A172 (cell line): ENCODE measurements at places on chromosomes 2 and 18.

GRCh38 chr2:179974761-179975160 lies 32.3 kb downstream of the CWC22 start:
- no peak for DNase-seq

- DNase-seq, result no peak
These were observed 90.6 kb downstream of the ADAM23 start for GRCh38 chr2:206533977-206534376.

GRCh38 chr2:196293751-196294515 lies 122.6 kb upstream of the STK17B start:
- DNase-seq, result peak; percentile 70

GRCh38 chr2:206740800-206741199 lies 22.6 kb upstream of the DYTN start:
- DNase-seq, result no peak

GRCh38 chr2:152395103-152395502 lies 60.1 kb downstream of the FMNL2 start:
- DNase-seq, result no peak

GRCh38 chr2:7057865-7058400 lies 140.7 kb downstream of the RNF144A start:
- DNase-seq, result no peak

- no peak for DNase-seq
These were observed 3.9 kb downstream of the TWIST2 start for GRCh38 chr2:238851761-238852160.

- no peak for DNase-seq
These were observed 226.9 kb downstream of the MYO3B start for GRCh38 chr2:170404846-170405245.

GRCh38 chr2:219168932-219169331 lies 897 bp downstream of the SLC23A3 start:
- DNase-seq, result no peak

DNA sequence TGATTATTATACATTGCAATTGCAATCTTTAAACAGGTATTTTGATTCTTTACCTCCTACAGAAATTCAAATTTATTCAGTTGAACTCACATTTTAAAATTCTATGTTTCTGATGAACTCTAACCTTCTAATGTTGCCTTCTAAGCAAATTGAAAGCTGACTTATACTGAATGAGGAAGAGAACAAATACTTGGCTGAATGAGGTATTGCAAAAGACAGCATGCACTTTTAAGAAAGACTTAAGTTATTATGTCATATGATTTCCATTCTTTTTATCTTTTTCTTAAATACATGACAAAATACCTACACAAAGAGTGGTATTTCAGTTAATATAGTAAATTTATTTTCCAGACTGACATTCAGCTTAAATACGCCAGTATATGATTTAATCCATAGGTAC lies 64.7 kb downstream of the FAM228A start:
- DNase-seq, result no peak

GRCh38 chr2:196322973-196323810 lies 151.8 kb upstream of the STK17B start:
- DNase-seq, result peak; percentile 53

DNA sequence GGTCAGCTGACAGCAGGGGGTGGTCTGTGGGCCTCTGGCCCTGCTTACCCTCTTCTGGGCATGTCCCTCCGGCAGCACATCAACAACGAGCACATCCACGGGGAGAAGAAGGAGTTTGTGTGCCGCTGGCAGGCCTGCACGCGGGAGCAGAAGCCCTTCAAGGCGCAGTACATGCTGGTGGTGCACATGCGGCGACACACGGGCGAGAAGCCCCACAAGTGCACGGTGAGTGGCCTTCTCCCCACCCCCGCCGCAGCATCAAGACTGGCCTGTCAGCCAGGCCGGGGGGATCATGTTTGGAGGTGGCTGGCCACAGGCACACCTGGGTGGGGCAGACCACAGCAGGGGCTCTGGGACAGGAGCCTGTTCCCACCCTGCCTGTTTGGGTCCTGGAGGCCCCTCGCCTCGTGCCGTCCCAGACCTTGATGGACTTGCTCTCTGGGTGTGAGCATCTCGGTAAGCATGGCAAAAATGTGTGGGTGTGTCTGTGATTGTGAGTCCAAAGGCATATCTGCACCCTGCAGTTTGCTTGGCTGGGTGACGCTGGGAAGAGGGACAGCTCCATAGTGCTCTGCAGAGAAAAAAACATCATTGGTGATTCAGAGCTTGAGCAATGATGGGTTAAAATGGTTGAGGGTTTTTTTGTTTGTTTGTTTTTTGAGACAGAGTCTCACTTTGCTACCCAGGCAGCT lies 242.8 kb downstream of the GLI2 start:
- DNase-seq, result peak; percentile 26

- DNase-seq, result peak; percentile 18
These were observed 138.9 kb upstream of the NABP1 start for GRCh38 chr2:191539068-191539467.

- no peak for DNase-seq
These were observed 128.7 kb downstream of the TPO start for GRCh38 chr2:1541819-1542475.

- no peak for DNase-seq
These were observed 301.6 kb upstream of the CDH20 start for GRCh38 chr18:61031626-61032025.

- DNase-seq, result no peak
These were observed 101.9 kb downstream of the SETBP1 start for GRCh38 chr18:44782617-44783016.

GRCh38 chr2:39220136-39220535 lies 23.6 kb downstream of the CDKL4 start:
- DNase-seq, result no peak

- DNase-seq, result peak; percentile 41
These were observed 90.2 kb downstream of the PXDN start for GRCh38 chr2:1653956-1654695.

DNA sequence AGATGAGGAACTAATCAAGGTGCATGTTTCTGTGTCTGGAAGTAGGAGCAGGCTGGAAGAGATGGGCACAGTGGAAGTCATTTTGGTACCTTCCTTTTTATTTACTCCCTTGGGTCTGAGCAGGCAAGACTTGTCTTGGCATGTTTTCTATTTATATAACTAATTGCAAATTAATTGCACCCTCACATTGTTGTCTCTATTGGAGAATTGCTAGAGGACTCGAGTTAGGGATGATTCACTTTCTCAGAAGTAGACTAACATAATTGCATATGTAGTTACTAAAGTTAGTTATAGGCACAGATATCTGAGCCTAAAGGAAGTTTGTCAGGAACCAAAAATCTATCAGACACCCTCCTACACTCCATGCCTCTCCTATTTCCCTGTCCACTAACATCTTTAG lies 92.8 kb upstream of the NRP2 start:
- no peak for DNase-seq

- DNase-seq, result no peak
These were observed 300.7 kb upstream of the DLGAP1 start for GRCh38 chr18:4755848-4756247.

GRCh38 chr18:73653251-73653650 lies 494.4 kb downstream of the FBXO15 start:
- DNase-seq, result no peak

DNA sequence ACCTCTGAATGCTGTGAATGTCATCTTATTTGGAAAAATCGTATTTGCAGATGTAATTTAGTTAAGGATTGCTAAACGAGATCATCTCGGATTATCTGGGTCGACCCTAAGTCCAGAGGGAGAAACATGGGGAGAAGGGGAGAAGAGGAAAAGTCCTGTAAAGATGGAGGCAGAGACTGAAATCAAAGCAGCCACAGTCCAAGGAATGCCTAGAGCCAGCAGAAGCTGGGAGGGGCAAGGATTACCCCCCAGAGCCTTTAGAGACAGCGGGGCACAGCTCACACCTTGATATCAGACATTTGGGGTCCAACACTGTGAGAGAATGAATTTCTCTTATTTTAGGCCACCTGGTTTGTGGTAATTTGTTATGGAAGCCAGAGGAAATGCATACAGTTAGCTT lies 104.9 kb upstream of the YPEL5 start:
- DNase-seq, result no peak

DNA sequence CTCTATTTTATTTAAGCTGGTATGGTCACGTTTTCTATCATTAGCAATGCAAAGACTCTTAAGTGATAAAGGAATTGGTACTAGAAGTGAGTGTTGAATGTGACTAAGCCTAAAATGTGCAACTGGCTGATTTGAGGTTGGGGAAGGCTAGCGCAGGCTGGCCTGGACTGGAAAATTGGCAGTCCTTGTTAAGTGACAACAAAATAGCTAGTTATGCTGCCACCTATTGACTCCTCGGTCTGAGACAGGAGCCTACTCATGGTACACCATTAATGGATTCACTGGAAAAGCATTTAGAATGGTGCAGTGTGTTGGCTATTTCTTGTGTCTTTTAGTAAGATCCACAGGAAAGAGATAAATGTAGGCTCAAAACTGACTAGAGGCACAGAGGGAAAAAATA lies 5.7 kb upstream of the WIPF1 start:
- peak; percentile 66 for DNase-seq

GRCh38 chr2:191682126-191682525 lies 4.2 kb downstream of the NABP1 start:
- no peak for DNase-seq

DNA sequence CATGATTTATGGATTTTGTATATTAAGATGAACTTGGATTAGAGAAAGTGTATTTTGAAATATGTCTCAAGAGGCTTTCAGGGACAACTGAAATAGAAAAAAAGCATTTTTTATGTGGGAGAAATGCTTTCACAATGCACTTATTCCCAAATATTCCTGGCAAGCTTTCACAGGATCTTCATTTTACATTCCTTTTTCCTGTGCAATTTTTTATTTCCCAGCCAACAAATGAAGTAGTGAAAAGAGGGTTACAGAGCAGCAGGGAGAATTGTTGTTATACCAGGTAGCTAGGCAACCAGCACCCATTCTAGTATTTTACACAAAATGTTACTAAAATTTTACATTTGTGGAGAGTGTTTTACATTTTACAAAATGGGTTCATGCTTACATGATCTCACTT lies 167.0 kb upstream of the RPRM start:
- no peak for DNase-seq

GRCh38 chr18:59802031-59802430 lies 97.8 kb upstream of the PMAIP1 start:
- no peak for DNase-seq

DNA sequence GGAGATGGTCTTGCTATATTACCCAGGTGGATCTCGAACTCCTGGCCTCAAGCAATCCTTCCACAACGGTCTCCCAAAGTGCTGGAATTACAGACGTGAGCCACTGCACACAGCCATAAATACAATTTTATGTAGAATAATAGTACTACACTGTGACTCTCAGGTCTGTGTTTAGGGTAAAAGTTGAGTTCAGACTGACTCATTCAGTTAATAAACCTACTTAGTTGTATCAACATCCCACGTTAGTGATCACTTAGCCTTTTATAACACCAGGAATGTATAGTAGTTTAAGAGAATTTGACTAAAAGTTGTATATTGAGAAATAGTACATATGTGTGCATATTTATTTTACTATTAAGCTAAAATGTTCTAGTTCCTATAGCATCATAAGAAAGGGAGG lies 237.5 kb downstream of the PHLPP1 start:
- DNase-seq, result no peak

DNA sequence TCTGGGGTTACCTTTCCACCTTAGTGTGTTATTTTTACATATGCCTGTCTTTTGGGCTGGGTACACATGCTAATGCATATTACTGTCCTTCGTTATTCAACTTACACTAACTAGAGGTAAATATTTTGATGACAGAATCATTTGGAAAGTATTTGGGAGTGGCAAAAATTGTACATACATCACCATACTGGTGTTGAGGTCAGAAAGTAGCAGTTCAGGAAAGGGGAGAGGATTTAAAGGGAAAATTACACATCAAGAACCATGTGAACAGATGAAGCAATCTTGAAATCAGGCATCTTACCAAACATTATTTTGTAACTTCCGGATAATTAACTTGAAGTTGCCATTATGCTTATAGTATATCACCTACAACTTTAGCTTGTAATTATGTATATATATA lies 379.7 kb downstream of the RND3 start:
- no peak for DNase-seq

GRCh38 chr2:8202132-8202531 lies 479.7 kb upstream of the ID2 start:
- peak; percentile 19 for DNase-seq

- DNase-seq, result no peak
These were observed 226.6 kb downstream of the ALPK2 start for GRCh38 chr18:58402247-58402646.

DNA sequence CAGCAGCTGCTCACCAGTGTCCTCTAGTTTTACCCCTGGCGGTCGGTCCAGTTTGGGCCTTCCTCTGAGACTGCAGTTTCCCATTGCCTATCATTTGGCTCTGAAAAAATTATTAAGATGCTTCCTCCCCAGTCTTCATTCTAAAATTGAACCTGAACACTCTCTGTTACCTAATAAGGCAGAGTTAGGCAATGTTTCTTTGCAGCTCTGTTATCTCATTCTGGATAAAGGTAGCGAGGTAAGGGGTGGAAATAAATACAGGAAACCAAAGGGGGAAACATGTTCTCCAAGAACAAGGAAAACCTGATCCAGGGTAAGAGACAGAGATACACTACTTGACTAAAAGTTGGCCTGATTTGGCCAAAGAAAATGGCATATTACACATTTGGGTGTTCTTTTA lies 91.0 kb upstream of the FZD5 start:
- DNase-seq, result no peak

DNA sequence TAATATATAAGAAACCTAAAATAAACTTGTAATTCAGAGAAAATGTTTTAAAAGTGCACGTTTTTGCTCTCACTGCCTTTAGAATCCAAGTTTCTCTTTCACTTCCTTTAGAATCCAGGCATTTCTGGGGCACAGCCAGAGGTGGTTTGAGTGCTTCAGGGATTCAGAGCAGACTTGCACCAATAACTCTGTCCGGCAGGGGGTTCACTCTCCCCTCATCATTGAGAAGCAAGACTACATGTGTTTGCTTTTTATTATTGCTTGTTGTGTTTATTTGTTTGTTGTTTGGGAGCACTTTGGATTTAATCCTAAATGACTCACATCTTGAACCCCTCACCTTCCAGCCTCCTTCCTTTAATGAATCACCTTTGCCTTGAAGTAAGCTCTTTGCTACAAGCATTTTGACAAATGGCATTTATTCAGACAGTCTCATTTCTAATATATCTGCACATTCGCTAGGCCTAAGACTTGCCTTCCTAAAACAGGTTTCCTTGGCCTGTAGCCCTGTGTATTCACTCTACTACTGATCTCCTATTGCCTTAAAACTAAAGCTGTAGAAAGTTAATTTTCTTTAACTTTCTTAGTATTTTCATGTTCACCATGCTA lies 233.5 kb upstream of the ATP5MC3 start:
- DNase-seq, result peak; percentile 82

DNA sequence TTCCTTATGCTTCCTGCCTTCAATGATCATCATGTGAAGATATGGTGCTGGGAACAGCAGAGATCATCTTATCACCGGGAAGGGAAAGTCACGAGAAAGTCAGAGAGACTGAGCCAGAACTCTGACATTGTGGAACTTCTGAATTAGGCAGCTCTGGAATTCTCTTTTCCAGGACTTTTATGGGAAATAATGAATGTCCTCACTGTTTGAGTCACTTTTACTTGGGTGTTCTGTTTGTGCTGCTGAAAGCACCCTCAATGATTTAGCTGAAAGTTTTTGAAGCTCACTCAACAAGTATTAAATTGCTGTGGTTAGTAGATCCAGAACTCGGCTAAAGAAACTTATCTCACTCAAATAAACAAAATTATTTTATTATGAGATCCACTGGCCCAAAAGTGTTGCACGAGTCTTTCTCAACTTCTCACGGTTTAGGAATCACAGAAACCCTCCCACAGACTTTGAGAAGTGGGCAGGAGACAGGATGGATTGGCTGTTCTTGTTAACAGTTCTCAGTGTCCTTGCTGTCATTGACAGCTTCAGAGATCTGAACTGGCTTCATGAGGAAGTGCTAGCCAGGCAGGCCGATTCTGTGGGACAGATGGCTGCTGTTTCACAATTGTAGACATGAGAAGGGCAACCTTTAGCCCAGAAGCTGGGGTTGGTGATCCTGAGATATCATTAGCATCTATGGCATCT lies 26.4 kb upstream of the ATRAID start:
- peak; percentile 18 for DNase-seq
